Omental fat pad (tissue), 4 donors: ENCODE measurements at places on chromosomes 16 and 17. TPM values are rescaled to one million over a fixed set of nuclear protein-coding genes. Genes with fewer than 3 reads are reported as not detected.

The GFAP gene
- 3.3 TPM for total RNA-seq

GRCh38 chr17:28948873-28949184, 2.5 kb downstream of the PHF12 start:
- no peak for DNase-seq

GRCh38 chr17:31453896-31454295, 62.4 kb downstream of the RAB11FIP4 start:
- DNase-seq = no peak

GRCh38 chr17:3803308-3803640, 2.3 kb upstream of the ITGAE start:
- no peak for DNase-seq
